ENCODE measurements at places on chromosomes 11 and 22. TPM values are rescaled to one million over a fixed set of nuclear protein-coding genes. Genes with fewer than 3 reads are reported as not detected.

- H3K4me1 ChIP-seq = no peaks in the 10 kb centered on the region
- no peak overlapping the region for H3K27ac ChIP-seq
- DNase-seq = no peak
- H3K36me3 ChIP-seq = no peaks in the 10 kb centered on the region
- no peaks in the 10 kb centered on the region for H3K27me3 ChIP-seq
These were observed 268.2 kb upstream of the C11orf87 start for GRCh38 chr11:109153836-109154235.

- no peak overlapping the region for H3K27ac ChIP-seq
- peaks cover 25% of the 10 kb centered on the region for H3K4me1 ChIP-seq
- no peaks in the 10 kb centered on the region for H3K27me3 ChIP-seq
These were observed 1.0 kb downstream of the UQCR10 start for GRCh38 chr22:29768052-29768693.

DNA sequence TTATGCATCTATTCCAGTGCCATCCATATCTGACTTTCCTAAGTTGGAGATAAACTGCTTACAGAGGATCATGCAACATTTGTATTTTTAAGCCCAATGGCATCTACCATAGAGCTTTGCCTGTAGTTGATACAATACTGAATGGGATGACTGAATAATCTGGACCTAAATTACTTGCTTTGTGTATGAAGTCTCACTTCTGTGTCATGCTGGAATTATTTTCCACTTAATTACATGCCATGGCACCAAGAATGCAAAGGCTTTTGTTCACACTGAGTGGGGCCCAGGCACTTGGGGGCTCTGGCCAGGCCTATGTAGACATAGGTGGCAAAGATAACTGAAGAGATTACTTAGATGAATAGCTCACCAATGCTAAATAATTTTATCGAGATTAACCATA lies 51.6 kb downstream of the OPCML start:
- peaks cover 4% of the 10 kb centered on the region for H3K4me1 ChIP-seq
- H3K27me3 ChIP-seq = no peaks in the 10 kb centered on the region
- H3K36me3 ChIP-seq = no peaks in the 10 kb centered on the region
- H3K27ac ChIP-seq = no peak overlapping the region
- no peak for DNase-seq

- DNase-seq = no peak
- no peaks in the 10 kb centered on the region for H3K4me1 ChIP-seq
- no peak overlapping the region for H3K27ac ChIP-seq
- H3K36me3 ChIP-seq = no peaks in the 10 kb centered on the region
- H3K4me3 ChIP-seq = no peak overlapping the region
These were observed 50.4 kb downstream of the NELL1 start for GRCh38 chr11:20719821-20720220.

GRCh38 chr11:130243816-130244215 lies 70.9 kb downstream of the ZBTB44 start:
- peaks cover 8% of the 10 kb centered on the region for H3K4me1 ChIP-seq
- H3K27me3 ChIP-seq = no peaks in the 10 kb centered on the region
- H3K36me3 ChIP-seq = peaks cover 7% of the 10 kb centered on the region
- DNase-seq = no peak
- no peak overlapping the region for H3K4me3 ChIP-seq
- H3K27ac ChIP-seq = no peak overlapping the region

GRCh38 chr22:27761665-27762064 lies 39.9 kb downstream of the MN1 start:
- DNase-seq = no peak
- H3K4me3 ChIP-seq = no peak overlapping the region
- H3K27me3 ChIP-seq = no peaks in the 10 kb centered on the region
- no peaks in the 10 kb centered on the region for H3K36me3 ChIP-seq
- no peaks in the 10 kb centered on the region for H3K4me1 ChIP-seq

GRCh38 chr11:83641511-83641910 lies 355.3 kb upstream of the CCDC90B start:
- no peak overlapping the region for H3K27ac ChIP-seq
- no peak for DNase-seq
- no peaks in the 10 kb centered on the region for H3K4me1 ChIP-seq
- H3K4me3 ChIP-seq = no peak overlapping the region
- no peaks in the 10 kb centered on the region for H3K27me3 ChIP-seq

SEPTIN3 gene
- total RNA-seq = 1.1 TPM

GRK3 gene
- 6.7 TPM for total RNA-seq

NXPE4 gene
- not detected for total RNA-seq

DNA sequence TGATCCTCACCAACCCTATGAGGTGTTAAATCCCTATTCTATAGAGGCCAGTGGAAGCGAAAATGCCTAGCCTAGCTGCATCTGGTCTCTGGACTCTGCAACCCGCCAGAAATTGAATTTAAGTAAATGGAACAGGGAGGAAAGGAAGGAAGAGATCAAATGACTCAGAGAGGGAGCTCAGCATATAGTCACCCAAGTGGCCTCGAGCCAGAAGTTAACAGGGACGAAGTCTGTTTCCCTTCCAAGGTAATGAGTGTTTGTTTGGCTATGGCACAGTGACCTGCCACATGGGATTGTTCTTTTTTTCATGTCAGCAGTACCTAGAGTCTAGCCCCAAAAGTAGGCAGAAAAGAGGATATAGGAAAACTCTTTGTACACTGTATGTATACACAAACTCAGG lies 66.3 kb downstream of the PAK1 start:
- peaks cover 25% of the 10 kb centered on the region for H3K4me1 ChIP-seq
- H3K36me3 ChIP-seq = no peaks in the 10 kb centered on the region
- H3K4me3 ChIP-seq = no peak overlapping the region
- no peak for DNase-seq
- H3K27me3 ChIP-seq = no peaks in the 10 kb centered on the region
